Left renal pelvis (tissue), 4 donors: ENCODE measurements at places on chromosomes 2 and 18. TPM values are rescaled to one million over a fixed set of nuclear protein-coding genes. Genes with fewer than 3 reads are reported as not detected.

DNA sequence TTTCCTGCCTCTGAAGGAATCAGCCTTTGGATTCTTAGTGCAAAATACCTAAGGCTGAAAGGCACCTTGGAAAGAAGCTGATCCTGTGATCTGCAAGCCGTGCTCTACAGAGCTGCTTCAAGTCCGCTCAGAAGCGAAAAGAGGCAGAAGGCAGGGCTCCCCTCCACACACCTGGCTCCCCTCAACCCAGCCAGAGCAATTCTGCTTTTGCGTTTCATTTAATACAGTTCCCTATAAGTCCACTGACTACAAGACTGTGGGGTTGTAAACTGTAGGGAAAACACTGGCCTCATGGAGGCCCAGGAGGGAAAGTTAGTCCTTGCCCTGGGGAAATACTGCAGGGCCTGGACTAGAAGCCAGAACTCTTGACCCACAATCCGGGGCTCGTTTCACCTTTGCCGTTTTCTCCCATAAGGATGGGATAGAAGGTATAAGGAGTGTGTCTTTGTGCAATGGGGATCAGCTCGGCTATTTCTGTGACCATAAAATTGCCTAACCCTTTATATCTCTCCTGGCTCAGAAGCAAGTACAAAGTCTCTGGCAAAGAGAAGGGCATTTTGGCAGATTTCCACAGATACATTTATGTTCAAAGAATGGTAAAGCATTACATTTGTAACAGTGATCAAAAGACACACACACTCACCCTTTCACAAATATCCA is 95.8 kb upstream of the TEX51 start:
- no peak for DNase-seq

DNA sequence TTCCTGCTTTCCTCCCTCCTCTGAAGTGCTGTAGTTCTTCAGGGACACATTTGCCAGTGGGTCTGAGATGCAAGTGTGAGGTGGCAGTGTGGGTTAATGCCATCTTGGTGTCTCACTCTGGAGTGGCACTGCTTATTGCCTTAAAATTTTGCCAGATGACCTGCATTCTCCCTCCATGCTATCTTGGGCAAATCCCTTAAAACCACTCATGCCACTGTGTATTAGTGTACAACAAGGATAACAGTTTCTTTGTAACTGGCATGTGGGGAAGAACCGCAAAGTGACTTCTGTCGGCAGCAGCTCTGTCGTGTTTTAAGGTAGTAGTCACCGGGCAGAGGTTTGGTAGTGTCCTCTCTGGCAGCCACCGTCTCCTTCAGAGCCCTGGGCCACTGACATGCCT is 124.2 kb downstream of the NEDD4L start:
- DNase-seq, result no peak

GRCh38 chr2:129803871-129804270 is 175.6 kb upstream of the RAB6C start:
- no peak for DNase-seq

DNA sequence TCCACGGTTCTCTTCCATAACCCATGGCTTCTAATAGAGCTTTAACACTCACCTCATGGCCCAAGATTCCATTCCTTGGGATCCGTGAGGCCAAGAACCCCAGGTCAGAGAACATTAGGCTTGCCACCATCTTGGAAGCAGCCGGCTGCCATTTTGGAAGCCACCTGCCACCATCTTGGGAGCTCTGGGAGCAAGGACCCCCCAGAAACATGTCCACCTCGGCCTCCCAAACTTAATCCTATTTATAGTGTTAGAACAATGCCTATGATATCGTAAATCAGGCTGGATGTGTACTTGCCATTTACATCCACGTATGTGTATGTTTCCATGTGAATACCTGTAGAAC is 39.9 kb upstream of the HAAO start:
- no peak for DNase-seq

- DNase-seq, result no peak
Observed at GRCh38 chr2:156430236-156430979, 5.8 kb upstream of the GPD2 start.

- DNase-seq, result no peak
Observed at GRCh38 chr2:233053928-233054784, 6.0 kb upstream of the INPP5D start.

DNA sequence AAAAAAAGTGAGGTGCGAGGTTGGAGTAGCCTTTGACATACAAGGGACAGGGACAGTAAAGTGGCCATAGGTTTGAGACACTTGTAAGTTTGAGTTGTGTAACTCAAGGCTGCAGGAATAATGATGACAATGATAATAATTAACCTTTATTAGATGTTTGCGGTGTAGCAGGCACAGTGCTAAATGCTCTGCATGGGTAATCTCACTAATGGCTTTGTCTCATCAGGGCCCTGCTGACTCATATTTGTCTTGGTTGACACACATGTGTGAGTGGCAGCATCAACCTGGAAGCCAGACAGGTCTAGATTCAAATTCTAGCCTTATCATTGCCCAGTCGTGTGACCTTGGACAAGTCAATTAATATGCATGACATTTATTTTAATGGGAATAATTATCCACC is 126.2 kb downstream of the FSHR start:
- DNase-seq, result no peak

DNA sequence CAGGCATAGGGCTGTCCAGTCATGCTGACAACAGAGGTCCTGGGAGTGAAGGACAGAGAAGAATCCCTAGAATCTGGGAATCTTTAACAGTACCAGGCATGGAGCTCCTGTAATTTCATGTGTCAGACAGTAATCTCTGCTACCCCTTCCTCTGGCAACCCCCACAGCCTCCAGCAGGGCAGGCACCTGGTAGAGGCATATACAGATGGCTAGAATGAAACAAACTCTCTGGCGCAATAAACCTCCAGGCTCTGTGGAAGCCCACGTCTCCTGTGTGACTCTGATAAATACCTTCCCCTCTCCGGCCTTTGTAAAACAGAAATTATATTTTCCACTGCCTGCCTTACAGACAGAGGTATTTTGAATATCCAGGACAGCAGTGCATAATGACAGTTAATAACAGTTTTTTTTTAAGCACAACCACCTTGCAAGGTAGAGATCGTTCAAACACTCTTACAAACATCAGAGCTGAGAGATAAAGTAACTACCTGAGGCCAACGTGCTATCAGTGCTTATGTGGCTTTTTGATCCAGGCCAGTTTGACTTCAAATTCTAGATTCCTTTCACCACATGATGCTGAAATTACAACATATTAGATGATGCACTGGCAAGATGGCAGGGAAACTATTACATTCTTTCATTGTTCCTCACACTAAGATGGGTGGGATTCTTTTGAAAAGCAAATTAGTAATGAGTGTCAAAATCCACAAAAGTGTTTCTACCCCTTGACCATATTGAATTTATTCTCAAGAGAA is 47.7 kb upstream of the TMEM247 start:
- no peak for DNase-seq

- DNase-seq, result no peak
Observed at GRCh38 chr18:44811572-44812125, 131.0 kb downstream of the SETBP1 start.

- DNase-seq, result no peak
Observed at GRCh38 chr18:12012697-12013096, 31.4 kb downstream of the IMPA2 start.

GRCh38 chr18:48794251-48794970 is 156.4 kb downstream of the SMAD7 start:
- DNase-seq, result no peak

- DNase-seq, result no peak
Observed at GRCh38 chr2:108061439-108062042, 75.2 kb downstream of the SLC5A7 start.

- DNase-seq, result no peak
Observed at GRCh38 chr2:238645095-238645494, 202.8 kb upstream of the TWIST2 start.

- no peak for DNase-seq
Observed at GRCh38 chr2:236536727-236537398, 32.8 kb upstream of the ACKR3 start.

- no peak for DNase-seq
Observed at GRCh38 chr18:22694954-22695353, 238.2 kb upstream of the RBBP8 start.

- no peak for DNase-seq
Observed at GRCh38 chr18:76216096-76216495, 278.9 kb downstream of the ZNF516 start.

GRCh38 chr2:227033471-227034148 is 130.4 kb downstream of the COL4A4 start:
- no peak for DNase-seq

DNA sequence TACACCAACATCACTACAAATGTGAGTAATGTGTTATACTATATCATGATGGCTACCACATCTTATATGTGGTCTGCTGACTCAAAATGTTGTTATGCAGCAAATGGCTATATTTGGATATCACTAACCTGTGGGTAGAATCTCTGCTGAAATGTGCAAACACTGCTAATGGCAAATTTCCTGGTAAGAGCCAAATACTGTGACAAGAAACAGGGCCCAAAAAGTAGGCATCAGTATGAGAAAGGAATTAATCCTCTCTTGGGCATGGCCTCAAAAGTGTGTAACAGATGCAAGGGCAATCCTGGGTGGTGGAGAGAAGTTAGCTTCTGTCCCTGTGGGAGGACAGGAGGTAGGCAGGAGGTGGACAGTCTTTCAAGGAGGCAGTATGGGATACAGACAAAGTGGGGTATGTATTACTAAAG is 13.3 kb downstream of the ATF2 start:
- no peak for DNase-seq

- no peak for DNase-seq
Observed at GRCh38 chr2:84409531-84409930, 49.5 kb downstream of the SUCLG1 start.

GRCh38 chr2:9391961-9392720 is 31.2 kb downstream of the ITGB1BP1 start:
- no peak for DNase-seq

- DNase-seq, result no peak
Observed at GRCh38 chr2:217904614-217904965, 98.2 kb downstream of the TNS1 start.

DNA sequence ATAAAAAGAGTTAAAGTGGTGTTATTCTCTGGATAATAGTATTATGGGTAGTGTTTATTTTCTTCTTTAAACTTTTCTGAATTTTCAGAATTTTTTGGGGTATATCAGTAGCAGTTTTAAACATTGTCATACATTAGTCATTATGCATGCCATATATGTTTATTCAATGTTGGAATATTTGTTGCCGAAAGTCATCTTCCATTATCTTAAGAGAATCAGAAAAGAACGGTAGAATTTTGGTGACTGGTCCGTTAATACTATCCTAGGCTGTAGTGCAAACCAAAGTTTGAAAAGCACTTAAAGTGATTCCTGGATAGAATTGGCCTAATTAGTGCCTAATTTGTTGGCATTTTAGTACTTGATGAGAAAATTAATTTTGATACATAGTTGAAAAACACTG is 244.1 kb downstream of the PHLPP1 start:
- no peak for DNase-seq

- no peak for DNase-seq
Observed at GRCh38 chr2:28352104-28352503, 40.6 kb upstream of the FOSL2 start.

DNA sequence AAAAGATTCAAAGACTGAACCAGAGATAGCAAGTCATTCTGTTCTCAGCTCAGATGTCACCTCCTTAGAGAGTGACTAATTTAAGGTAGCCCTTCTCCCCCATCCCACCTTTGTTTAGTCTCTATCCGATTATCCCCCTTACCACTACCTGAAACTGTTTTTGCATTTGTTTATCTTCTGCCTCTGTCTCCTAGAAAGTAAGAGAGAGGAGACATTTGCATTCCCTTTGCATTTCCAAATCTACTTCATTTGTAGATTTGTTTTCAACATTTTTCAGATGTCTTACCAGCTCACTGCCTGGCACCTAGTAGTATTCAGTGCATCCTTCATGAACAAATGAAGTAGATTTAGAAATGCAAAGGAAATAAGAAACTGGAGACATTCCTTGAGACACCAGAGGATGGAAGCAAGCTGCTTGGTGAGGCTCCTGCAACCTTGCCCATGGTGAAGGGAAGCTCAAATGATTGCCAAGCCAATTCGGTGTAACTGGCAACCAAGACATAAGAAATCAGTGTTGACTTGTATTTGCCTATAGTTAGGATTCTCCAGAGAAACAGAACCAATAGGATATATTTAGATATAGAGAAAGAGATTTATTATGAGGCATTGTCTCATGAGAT is 385.7 kb downstream of the STK39 start:
- no peak for DNase-seq

DNA sequence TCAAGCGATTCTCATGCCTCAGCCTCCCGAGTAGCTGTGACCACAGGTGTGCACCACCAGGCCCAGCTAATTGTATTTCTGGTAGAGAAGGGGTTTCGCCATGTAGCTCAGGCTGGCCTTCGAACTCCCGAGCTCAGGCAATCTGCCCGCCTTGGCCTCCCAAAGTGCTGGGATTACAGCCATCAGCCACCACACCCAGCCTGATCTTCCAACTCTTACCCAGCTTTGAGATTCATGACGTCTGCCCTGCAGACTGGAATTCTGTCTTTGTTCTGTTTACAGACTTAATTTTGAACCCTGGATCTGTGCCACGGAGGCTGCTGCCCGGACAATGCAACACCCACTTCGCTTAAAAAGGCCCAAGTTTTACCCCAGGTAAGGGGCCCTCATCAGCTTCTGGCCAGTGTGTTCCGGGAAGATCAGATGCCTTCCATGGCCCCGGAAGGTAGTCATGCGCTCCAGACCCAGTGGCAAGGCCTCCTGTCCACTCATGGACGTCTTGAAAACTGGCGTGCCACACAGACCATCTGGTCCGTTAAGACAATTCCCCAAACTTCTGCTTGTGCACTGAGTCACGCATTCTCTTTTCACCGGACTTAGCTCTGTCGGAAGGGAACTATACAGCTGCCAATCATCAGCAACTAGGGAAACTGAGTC is 5.5 kb downstream of the PXDN start:
- no peak for DNase-seq

- no peak for DNase-seq
Observed at GRCh38 chr2:204706939-204707338, 161.7 kb downstream of the PARD3B start.

DNA sequence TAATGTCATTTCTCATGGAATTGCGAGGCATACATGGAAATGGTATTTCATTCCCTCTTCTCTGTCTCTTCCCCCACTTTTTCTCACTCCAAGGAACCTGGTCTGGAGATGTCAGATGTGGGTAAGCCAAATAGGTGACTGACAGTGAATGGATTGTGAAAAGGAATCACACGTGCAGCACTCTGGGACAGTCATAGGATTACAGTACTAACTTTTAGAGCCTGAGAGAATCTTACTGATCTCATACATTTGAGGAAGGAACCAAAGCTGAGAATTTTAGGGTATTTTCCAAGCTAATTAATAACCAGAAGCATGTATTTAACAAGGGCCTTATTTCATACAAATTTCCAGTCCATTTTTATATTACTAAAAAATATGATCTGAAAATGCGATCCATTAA is 58.1 kb upstream of the ERBB4 start:
- no peak for DNase-seq

Gene MRPS9
- polyA plus RNA-seq, result 54.6 TPM

Gene NT5DC4
- 0.49 TPM for polyA plus RNA-seq

Gene EMX1
- polyA plus RNA-seq, result 34.6 TPM

Gene TMEM178A
- 95.9 TPM for polyA plus RNA-seq

Gene RIT2
- 0.20 TPM for polyA plus RNA-seq

Gene NT5C1B
- 1.1 TPM for polyA plus RNA-seq

Gene SPHKAP
- 4.2 TPM for polyA plus RNA-seq

Gene GPR75
- 2.3 TPM for polyA plus RNA-seq

Gene ERICH2
- polyA plus RNA-seq, result 3.6 TPM

Gene GPR17
- 1.3 TPM for polyA plus RNA-seq

Gene ABCG8
- polyA plus RNA-seq, result 0.25 TPM

Gene GAD1
- 0.43 TPM for polyA plus RNA-seq
